ENCODE measurements at places on chromosomes 3 and 15.

GRCh38 chr3:106184540-106185457 is 316.0 kb upstream of the CBLB start:
- no peak for DNase-seq

GRCh38 chr15:35784745-35785144 is 238.8 kb upstream of the DPH6 start:
- DNase-seq: peak; percentile 98

GRCh38 chr3:146380046-146380445 is 89.3 kb downstream of the PLSCR2 start:
- DNase-seq: no peak

- DNase-seq: no peak
These were observed 3.1 kb downstream of the DMXL2 start for GRCh38 chr15:51619331-51620035.

GRCh38 chr15:49495993-49496753 is 73.1 kb downstream of the FGF7 start:
- no peak for DNase-seq

DNA sequence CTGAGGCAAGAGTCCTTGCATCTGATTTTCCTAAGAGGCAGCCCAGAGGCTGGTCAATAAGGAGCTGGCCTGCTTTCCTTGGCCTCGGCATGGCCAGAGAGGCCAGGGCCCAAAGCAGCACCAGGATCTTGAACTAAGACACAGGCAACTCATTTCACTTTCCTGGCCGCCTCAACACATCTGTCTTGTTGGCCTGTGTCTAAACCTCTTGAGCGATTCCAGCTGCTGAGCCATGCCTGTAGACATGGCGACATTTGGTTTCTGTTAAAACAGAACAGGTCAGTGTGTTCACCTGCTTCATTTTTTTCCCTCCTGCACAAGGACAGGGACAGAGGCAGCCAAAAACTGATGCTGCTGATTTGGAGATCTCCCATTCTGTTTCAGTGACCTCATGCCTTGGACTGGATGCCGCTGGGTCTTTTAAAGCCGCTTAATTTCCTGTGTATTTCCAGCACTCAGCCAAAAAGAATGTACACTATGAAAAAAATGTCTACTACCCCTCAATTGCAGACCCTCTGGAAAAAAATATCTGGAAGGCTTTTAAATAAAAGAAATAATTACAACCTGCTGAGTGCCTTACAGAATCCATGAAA is 266.6 kb upstream of the ICE2 start:
- DNase-seq: no peak

DNA sequence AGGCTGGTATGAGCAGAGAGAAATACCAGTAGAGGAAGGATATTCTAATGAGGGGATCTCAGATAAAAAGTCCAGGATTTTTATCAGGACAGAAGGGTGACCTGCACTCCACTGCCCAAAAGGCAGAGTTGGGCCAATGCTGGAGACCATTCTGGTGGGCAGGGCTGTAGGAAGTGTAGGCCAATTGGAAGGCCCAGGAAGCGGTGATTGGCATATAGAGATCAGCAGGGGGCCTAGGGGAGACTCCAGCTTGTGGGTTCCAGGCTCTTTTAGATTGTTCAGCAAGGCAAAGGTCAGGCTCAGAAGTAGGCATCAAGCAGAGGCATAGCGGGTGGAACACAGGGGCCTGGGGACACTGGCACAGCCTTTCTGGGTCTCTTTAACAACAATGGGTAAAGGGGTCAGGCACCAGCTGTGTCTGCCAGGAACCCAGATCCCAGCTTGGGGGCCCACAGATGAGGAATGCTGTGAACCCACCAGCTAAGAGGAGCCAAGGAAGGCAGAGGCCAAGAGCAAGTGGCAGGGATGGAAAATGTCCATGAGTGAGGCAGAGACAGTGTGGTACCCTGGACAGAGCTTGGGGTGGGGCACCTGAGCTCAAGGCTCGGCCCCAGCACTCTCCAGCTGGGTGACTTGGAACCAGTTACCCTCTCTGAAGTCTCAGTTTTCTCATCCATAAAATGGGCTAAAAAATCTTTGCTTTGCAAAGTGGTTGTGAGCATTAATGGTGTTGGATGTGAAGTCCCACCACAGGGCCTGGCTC is 27.0 kb upstream of the RASGRF1 start:
- DNase-seq: no peak

- DNase-seq: no peak
These were observed 212.6 kb upstream of the SEMA6D start for GRCh38 chr15:47504624-47505256.

DNA sequence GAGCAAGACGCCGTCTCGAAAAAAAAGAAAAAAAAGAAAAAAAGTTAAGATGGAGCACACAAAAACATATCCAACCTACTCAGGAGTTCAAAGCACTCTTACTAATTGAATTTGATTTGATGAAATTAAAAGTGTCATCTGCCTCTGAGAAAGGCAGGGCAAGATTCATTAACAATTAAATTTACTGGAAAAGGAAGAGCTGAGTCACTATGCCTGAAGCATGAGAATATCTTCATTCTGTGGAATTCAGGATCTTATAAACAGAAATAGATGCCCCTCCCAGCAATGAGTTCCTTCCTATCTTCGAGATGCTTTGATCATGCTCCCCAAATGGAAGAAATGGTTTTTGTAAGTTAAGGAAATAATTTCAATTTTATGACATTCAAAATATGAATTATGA is 61.0 kb upstream of the ST3GAL6 start:
- DNase-seq: no peak

DNA sequence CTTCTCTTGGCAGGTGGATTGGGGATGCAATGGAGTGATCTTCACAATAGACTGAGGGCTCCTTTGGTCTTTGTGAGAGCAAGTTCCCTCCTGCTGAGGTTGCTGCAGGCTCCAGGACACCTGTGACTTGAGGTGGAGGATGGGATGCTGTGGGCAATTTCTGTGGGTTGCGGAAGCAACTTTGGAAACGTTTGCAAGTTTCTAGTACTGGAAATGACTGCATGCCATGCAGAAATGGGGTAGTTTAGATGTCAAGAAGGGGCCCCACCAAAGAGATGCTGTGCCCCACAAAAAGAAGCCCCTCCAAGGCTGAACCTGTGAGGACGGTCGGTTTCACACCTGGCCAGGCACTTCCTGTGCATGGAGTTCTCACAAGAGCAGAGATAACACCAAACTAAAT is 80.4 kb upstream of the XCR1 start:
- DNase-seq: no peak

GRCh38 chr15:27730868-27731267 is 368.2 kb downstream of the OCA2 start:
- DNase-seq: no peak

DNA sequence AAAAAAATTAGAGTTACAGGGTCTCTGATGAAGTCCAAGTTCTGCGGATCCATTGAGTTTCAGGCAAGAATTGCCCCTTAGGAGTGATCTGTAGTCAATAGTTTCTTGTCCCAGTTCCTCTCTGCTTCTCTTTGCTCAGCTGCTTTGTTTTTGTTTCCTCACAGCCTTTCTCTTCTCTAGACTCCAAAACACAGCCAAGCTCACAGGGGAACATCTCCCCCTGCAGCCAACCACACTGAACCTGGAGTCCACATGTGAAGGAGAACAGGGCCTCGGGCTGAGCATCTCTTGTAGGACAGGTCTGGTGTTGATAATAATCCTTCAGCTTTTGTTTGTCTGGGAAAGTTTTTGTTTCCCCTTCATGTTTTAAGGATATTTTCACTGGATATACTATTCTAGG is 202.6 kb upstream of the ATP10A start:
- no peak for DNase-seq

DNA sequence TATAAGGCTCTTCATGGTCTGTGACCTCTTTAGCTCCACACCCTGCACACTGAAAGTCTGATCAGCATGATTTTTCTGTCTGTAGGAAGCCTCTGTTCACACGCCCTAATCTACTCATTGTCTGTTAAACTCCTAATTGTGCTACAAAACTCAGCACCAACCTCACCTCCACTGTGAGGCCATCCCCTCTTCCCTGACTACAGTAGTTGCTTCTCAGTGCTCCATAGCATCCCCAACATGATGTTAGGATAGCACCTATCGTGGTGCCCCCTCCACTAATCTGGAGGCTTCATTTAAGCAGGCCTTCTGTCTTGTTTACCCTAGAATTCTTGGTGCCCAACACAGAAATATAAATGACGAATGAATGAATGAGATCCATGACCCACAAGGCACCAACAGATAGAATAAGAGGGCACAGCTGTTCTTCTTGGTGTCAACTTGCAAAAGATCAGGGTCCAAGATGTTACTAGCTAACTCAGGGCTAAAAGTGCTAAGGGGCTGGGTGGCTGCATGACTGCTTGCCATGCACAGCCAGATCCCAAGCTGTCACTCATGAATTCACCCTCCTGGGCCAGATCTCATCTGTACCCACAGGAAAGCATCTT is 55.2 kb upstream of the HEG1 start:
- no peak for DNase-seq

- DNase-seq: no peak
These were observed 62.3 kb downstream of the ADAMTS17 start for GRCh38 chr15:100279446-100279845.

GRCh38 chr3:183210862-183211341 is 42.2 kb upstream of the B3GNT5 start:
- DNase-seq: no peak

GRCh38 chr3:45943207-45943846 is at the start of gene CXCR6:
TSS of gene CXCR6 (plus strand) at chr3:45943464. CDS start at chr3:45946482, 3,018 bp downstream.
- no peak for DNase-seq

DNA sequence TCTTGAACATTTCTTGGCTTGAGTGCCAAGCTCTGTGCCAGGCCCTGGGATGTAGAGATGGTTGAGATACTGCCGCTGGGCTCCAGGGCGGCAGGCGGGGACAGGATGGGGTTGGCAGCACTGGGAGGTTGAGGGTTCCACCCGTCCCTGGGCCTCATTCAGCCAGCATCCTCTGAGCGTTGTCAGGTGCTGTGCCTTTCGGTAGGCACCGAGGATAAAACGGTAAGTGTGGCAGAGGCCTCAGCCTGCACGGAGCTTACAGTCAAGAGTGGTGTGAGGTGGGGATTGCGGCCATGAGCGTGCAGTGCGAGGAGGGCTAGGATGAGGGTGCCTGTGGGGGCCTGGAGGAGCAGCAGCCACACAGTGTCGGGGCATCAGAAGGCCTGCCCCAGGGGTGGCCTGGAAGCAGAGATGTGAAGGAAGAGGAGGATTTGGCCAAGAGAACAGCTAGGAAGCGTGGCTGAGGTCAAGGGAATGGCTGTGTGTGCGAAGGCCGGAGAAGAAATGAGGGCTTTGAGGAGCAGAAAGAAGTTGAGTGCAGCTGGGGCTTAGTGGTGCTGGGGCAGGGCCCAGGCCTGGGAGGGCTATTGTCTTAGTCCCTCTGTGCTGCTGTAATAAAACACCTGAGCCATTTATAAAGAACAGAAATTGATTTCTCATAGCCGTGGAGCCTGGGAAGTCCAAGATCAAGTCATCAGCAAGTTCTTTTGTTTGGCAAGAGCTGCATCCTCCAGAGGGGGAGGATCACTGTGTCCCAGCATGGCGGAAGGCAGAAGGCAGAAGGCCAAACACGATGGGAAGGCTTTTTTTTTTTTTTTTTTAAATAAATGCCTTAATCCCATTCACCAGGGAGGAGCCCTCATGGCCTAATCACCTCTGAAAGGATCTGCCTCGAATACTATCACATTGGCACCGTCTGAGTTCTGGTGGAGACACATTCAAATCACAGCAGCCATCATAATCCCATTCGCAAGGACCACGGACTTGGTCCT is 22.7 kb downstream of the CORO2B start:
- no peak for DNase-seq

GRCh38 chr3:50010959-50011358 is 71.0 kb downstream of the RBM6 start:
- DNase-seq: no peak

GRCh38 chr3:190224863-190225692 is 97.2 kb downstream of the CLDN1 start:
- peak; percentile 41 for DNase-seq

- no peak for DNase-seq
These were observed 17.3 kb upstream of the NCK1 start for GRCh38 chr3:136844724-136845123.

DNA sequence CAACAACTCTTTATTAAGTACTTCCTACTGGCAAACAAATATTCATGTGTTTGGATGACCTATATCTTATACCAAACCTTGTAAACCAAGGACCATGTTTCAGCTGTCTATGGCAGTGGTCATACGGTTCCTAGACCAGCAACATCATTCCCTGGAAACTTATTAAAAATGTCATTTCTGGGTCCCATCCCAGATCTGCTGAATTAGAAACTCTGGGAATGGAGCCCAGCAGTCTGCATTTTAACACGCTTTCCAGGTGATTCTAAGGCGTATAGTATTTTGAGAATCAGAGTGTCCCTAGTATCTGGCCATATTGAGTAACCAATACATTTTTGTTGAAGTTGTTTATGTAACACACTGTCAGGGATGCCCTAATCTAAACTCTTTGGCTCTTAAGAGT is 363.4 kb upstream of the LRRC3B start:
- no peak for DNase-seq

GRCh38 chr3:127495821-127496655 is 94.5 kb downstream of the TPRA1 start:
- DNase-seq: no peak

DNA sequence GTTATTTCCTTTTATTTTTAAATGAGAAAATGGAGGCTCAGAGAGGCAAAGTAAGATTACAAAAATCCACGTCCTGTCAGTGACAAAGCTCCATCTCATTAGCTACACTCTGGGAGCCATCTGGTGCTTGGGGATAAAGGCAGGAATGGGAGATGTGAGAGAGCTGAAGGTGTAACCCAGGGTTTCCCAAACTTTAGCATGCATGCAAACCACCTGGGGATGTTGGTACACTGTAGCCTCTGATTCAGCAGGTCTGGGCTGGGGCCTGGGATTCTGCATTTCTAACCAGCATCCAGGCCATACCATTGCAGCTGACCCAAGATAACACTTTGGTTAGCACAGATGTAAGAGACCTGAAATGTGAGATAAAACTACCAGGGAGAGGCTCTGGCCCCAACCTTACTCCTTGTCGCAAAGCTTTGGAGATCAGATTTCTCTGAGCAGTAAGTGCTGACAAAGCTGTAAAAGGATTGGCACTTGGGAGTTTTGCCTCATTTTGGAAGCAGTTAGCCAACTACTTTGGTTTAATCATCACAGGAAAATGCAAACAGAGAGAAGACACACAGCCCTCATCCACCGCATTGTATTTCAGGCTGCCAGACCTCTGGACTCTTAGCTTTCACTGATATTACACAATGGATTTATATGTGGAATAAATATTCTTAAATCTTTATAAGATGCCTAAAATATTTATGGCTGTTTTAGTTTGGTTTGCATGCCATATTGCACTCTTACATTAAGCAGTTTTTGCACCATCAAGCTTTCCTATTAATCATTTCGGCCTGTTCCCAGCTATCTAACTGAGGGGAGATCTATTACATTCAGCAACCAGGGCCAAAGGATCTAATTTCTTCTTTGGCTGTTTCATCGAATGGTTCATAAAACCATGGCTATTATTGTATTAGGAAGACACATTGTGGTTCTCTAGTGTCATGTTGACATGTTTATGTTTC is 263.0 kb downstream of the EBLN2 start:
- DNase-seq: no peak

DNA sequence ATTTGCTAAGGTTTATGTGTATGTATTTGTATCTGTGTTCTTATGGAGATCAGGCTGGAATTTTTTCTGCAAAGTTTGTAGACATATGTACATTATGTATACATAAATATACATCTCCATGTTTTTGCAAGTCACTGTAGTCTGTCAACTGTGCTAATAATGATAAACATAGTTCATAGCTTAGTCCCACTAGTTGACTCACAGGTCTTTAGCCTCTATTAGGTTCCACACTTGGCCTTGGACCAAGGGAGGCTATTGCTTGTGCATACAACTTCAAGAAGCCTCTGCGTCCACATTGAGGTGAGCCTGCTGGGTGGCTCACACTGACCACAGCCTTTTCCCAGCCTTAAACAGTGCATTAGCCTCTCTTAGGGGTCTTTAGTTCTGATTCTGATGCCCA is 243.8 kb upstream of the PEX5L start:
- DNase-seq: no peak

- DNase-seq: peak; percentile 52
These were observed 573 bp upstream of the CEP152 start for GRCh38 chr15:48811325-48811958.
